ENCODE measurements at places on chromosomes 2 and 18. TPM values are rescaled to one million over a fixed set of nuclear protein-coding genes. Genes with fewer than 3 reads are reported as not detected.

DNA sequence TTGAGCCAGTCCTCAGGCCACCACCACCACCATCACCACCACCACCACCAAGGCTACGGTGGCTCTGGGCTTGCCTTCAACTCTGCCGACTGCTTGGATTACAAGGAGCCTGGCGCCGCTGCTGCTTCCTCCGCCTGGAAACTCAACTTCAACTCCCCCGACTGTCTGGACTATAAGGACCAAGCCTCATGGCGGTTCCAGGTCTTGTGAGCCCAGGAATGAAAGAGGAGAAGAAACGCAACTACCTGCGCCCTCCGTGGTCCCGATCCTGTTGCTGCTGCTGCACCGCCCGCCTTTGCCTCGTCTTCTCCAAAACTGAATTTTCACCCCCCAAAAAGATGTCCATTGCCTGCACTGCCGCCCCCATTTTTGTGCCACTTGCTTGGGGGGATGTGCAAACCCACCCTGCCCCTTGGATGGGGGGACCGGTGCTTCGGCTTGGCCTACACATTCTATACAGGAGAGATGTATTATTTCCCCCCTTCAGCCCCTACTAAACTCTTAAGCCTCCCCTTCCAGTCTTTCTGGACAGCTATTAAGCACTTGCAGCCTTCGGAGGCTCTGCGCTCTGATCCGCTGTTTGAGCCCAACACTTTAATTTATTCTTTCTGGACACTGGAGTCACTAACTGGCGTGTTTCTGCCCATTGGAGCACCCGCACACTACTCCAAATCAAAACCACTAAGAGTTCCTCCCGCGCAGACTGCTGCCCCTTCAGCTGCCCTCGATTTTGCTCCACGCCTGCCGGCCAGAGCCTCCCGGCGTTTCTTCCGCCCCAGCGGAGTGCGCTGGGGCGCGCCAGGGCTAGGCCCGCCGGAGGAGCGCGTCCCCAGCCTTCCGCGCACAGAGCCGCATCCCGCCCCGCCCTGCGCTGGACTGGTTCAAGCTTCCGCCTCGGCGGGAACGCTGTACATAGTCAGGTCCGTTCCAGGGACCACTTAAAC lies 5.7 kb downstream of the OTX1 start:
- H3K27ac ChIP-seq = no peak overlapping the region
- H3K27me3 ChIP-seq = no peaks in the 10 kb centered on the region
- no peak overlapping the region for H3K4me3 ChIP-seq
- peaks cover 5% of the 10 kb centered on the region for H3K4me1 ChIP-seq

DNA sequence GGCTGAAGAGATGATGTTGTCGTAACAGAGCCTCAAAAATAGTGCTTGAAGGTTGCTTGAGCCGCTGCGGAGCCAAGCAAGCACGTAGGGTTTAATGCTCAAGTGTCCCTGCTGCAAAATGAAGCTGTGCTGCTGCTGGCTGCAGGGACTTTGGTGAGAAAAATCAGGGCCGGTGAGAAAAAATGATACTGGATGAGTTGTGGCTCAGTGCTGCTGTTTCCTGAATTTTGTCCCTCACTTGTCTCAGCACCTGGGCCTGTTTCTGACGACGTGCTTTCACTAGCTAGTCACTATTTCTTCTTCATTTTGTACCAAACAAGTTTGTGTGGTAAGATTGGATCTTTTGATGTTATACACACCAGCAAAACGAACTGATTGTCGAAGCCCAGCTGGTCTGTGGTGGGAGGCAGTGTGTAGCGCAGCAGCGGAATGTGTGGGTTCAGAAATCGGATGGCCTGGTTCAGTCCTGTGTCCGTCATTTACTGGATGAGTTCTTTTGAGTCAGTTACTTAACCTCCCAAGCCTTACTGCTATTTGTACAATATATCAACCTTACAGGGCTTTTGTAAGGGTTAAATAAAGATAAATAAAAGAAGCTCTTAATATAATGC lies 172.8 kb upstream of the FOSL2 start:
- DNase-seq = no peak
- no peak overlapping the region for H3K27ac ChIP-seq
- H3K4me1 ChIP-seq = no peaks in the 10 kb centered on the region
- no peaks in the 10 kb centered on the region for H3K27me3 ChIP-seq

DNA sequence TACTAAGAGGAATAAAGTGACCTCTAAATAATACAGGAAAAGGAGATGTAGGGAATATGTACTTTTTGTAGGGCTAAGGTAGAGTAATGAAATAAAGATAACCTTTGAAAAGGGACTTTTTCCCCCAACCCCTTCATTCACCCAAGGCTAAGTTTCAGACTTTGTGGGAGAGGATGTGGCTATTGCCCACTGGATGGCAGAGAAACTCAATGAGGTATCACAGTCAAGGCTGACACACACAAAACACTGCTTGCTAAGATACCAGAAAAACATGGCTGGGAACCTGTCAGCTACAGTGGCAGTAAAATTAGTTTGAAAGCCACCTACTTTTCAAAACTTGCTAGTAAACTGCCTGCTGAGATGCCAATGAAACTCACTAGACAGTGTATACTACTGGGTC lies 158.8 kb upstream of the WDSUB1 start:
- no peaks in the 10 kb centered on the region for H3K27me3 ChIP-seq
- H3K36me3 ChIP-seq = peaks cover 7% of the 10 kb centered on the region
- no peaks in the 10 kb centered on the region for H3K4me1 ChIP-seq
- no peak for DNase-seq

- H3K4me3 ChIP-seq = no peak overlapping the region
- no peaks in the 10 kb centered on the region for H3K27me3 ChIP-seq
- H3K27ac ChIP-seq = no peak overlapping the region
- H3K4me1 ChIP-seq = peaks cover 9% of the 10 kb centered on the region
- no peak for DNase-seq
Measured at GRCh38 chr2:36912695-36913094, 53.6 kb downstream of the STRN start.

DNA sequence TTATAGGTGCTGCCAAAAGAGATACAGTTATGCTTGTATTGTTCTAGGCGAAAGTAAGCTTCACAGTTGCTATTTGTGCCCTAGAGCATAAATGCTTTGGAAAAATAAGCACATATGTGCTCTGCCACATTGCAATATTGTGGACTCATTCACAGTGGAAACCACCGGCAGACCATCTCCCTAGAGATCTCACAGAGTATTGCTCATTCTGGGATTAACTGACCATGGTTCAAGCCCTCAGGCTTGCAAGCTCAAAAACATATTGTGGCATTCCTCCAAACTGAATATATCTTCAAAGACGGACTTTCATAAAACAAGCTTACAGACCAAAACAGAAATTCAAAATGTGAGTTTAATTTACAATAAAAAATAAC lies 158.2 kb upstream of the CCDC150 start:
- H3K4me3 ChIP-seq = no peak overlapping the region
- DNase-seq = no peak
- H3K27ac ChIP-seq = no peak overlapping the region

DNA sequence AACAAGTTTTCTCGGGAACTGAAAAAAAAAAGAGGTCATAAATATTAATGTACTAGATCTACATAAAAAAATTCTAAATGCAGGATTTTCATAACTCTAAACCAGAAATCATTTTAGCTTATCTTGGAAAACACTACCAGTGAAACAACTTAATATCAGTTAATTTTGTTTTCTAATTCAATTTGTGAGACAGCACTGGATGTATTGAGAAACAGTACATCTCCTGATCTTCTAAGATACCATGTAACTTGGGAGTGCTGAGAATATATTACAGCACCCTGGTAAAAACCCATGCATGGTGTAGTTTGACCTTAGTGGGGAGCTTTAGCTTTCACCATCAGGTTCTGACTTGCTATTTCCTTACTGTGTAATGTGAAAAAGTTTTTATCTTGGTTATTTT lies 129.6 kb downstream of the NRXN1 start:
- H3K27me3 ChIP-seq = no peaks in the 10 kb centered on the region
- no peak overlapping the region for H3K27ac ChIP-seq
- H3K4me1 ChIP-seq = no peaks in the 10 kb centered on the region

DNA sequence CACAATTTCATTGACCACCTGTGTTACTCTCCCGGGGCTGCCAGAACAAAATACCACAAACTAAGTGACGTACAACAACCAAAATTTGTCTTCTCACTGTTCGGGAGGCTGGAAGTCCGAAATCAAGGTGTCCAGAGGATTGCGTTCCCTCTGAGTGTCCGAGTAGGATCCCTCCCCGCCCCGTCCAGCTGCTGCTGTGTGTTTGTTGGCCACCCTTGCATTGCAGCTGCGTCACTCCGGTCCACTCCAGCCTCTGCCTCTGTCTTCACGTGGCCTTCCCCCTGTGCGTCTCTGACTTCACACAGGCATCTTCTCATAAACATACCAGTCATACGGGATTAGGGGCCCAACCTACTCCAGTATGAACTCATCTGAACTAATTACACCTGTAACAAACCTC lies 251.8 kb upstream of the SMIM21 start:
- no peaks in the 10 kb centered on the region for H3K27me3 ChIP-seq
- no peak overlapping the region for H3K4me3 ChIP-seq
- H3K27ac ChIP-seq = no peak overlapping the region

GREB1 gene
- polyA plus RNA-seq = 0.13 TPM
